Adrenal gland (tissue), 19 donors: ENCODE measurements at places on chromosomes 3 and 15. TPM values are rescaled to one million over a fixed set of nuclear protein-coding genes. Genes with fewer than 3 reads are reported as not detected.

GRCh38 chr3:55870594-55870993, 383.5 kb upstream of the WNT5A start:
- no peak for DNase-seq

DNA sequence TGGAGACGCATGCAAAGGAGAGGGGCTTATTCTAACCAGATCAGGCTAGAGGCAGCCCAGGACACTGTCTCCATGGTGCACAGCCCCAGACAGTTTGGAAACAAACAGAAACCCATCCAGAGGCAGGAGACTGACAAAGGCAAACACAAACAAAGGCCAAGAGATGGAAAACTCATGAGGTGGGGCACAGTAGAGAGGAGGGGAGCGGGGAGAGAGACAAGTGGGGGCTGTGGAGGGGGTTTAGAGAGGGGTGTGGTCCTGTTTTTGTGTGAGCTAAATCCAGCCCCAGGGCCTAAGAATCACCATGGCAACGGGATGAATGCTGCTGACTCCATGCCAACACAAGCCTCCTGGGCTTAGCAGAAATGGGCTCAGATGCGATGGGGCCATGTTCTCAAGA, 32.3 kb downstream of the PARP16 start:
- no peak for DNase-seq

GRCh38 chr3:10299679-10300078, 6.9 kb upstream of the GHRL start:
- no peak for DNase-seq

DNA sequence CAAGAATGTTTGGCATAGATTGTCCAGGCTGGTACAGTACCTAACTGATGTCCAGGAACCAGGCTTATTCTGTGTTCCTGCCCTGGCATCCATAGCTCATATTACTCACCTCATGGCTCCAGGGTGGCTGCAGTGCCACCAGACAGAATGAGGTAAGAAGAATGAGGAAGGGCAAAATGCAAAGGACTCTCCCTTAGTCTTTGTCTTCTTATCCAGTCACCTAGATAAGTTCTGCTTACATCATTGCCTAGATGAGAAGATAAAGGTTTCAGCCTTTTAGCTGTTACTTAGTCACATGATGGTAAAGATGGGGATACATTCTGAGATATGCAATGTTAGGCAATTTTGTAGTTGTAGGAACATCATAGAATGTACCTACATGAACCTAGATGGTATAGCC, 45.8 kb downstream of the CHP1 start:
- DNase-seq = peak; percentile 6

- DNase-seq = no peak
Observed at GRCh38 chr3:18369551-18370185, 55.5 kb downstream of the SATB1 start.

RASGRF1 gene
- 0.11 TPM for total RNA-seq

EIF3J gene
- total RNA-seq = 64.6 TPM

ANKDD1A gene
- 23.2 TPM for total RNA-seq

DNA sequence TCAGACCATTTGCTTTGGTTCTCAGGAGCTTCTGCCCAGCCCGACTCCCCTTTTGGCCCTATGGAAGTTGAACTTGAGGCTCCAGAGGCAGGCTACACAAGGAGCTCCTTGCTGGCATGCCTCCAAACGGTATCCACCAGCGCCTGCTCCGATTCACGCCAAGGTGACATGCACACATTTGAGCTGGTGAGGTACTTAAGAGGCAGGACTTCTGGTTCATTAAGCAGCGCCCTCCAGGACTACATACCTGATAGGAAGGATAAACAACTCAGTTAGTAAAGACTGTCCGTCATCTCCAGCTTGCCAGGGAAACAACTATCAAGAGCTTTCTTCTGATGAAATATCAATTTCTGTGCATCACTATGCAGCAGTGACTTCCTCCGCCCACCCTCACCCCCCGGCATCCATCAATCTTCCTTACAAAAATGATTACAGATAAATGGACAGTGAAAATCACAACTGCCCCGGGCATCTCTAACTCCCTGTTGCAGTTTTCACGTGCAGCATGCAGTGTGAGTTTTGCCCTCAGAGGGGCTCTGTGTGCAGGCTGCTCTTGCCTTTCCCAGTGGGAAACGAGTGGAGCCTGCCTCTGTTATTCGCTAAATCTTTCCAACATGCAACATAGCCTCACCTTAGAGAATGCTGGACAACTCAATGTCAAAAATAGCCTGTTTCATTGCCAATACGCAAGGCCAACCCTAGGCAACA, 122.9 kb downstream of the ARRDC4 start:
- no peak for DNase-seq

DNA sequence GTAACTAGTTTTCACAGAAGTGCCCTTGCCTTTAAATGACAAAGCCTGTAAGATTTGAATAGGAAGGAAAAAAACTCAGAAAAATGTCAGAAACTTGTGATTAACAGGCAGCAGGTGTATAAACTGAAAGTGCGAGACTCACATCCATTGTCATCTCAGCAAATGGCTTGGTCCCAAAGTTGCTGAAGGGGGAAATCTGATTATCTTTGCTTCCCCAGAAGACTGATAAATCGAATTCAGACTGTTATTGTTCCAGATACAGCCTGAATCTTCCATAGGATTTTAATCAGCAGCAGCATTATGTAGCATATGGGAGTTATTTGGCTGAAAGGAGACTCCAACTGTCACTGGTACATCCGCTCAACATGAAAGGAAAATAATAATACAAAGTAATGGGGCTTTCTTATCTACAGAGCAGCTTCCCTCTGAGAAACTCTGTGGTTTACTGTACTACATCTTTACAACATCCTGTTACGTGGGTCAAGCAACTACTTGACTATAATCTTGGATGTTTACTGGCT, 550.4 kb upstream of the CCDC54 start:
- DNase-seq = no peak

DNA sequence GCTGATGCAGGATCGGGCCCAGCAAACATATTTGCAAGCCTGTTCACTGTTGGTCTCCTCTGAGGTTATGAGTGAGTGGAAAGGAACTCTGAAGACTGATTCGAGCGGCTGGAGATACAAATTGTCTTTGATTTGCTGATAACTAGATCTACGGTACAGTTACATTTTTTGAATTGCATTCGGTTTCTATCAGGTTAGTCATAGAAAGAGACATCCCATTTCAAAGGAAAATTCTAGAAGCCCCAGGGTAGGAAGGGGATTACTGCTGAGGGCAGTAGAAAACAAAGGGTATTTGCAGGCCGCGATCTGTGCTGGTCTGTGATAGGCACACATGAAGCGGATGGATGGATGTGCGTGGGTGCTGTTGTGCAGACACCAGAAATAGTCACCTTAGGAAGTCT, 228.4 kb downstream of the ITPR1 start:
- no peak for DNase-seq

BDH1 gene
- total RNA-seq = 5.7 TPM

GP9 gene
- not detected for total RNA-seq

GRCh38 chr3:16426029-16426400, 87.5 kb downstream of the RFTN1 start:
- DNase-seq = no peak

TMEM44 gene
- total RNA-seq = 8.2 TPM

- DNase-seq = no peak
Observed at GRCh38 chr3:110307065-110307809, 764.4 kb upstream of the NECTIN3 start.

GRCh38 chr3:123096731-123097130, 29.9 kb downstream of the PDIA5 start:
- peak; percentile 83 for DNase-seq

DUOX2 gene
- total RNA-seq = 0.34 TPM

DNA sequence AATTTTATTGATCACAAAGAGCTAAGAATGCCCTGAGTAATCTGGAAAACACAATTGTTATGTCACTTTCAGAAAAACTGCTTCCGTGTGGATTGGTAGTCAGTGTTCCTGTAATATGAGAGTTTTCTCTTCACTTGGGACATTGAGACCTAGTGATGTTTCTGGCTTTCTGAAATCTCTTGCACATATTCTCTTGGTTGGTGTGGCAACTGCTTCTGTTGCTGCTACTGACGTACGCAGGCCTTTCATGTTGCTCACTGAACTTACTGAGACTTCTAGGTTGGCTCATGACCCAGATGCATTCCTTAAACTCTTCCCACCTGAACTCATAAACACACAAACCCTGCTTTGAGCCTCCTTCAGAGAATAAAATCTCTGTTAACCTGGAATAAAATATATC, 175.0 kb upstream of the PFN2 start:
- no peak for DNase-seq

ZCWPW2 gene
- 1.1 TPM for total RNA-seq

- DNase-seq = no peak
Observed at GRCh38 chr3:68485051-68485450, 447.3 kb downstream of the TAFA4 start.

CCR2 gene
- total RNA-seq = 1.3 TPM

GRCh38 chr3:48394391-48394790, 22.4 kb downstream of the FBXW12 start:
- no peak for DNase-seq

DNA sequence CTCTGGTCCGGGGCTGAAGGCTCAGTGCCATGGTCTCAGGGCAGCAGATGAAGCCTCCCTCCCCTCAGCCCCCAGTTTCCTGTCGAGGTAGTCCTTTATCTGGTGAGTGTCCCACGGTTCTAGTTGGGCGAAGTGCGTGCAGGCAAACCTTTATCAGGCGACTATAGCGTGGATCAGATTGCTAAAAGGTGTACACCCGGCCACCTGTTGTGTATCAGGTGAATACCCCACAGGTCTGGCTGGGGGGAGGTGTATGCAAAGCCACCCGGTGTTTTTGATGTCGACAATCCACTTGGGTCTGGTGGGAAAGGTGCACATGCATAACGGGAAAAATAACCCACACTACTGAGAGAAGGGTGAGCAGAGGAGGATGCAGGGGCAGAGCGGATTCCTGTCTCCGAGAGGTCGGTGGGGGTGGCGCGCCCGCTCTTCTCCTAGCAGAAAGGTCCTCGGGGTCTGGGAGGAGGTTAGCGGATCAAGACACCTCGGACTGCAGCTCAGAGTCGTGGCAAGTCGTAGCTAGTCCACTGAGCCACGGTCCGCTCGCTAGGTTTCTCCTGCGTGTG, 507 bp downstream of the SLC12A6 start:
- peak; percentile 26 for DNase-seq

DNA sequence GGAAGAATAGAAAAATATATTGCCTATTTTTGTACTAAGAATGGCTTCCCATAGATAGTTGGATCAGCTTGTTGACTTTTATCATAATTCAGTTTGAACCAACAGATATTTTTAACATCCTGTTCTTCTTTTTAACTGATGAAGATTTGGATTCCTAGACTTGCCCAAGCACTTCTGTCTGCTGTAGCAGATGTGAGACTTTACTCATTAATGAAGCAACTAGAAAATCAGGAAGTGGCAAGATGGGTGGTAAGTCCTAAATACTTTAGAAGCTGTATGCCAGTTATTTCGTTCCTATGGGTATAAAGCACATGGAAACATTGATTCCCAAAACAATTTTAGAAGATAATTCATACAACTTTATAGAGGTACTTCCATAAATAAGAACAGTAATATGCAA, 8.4 kb downstream of the PIGB start:
- no peak for DNase-seq

DNA sequence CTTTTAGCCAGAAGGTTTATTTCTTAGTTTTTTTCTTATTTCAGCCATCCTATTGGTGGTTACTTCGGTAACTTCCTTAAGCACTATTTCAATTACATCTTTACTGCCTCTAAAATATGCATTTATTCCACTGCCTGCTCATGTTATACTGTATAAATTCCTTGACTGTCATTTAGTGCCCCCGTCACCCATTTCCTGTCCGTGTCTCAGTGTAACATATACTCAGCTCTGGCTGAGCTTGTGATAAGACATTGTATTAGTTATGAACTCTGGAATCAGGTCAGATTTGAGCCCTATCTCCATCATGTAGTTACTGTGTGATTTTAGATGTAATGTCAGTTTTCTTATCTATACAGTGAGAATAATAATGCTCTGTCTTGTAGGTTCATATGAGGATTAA, 24.2 kb downstream of the PIAS1 start:
- DNase-seq = no peak

DNA sequence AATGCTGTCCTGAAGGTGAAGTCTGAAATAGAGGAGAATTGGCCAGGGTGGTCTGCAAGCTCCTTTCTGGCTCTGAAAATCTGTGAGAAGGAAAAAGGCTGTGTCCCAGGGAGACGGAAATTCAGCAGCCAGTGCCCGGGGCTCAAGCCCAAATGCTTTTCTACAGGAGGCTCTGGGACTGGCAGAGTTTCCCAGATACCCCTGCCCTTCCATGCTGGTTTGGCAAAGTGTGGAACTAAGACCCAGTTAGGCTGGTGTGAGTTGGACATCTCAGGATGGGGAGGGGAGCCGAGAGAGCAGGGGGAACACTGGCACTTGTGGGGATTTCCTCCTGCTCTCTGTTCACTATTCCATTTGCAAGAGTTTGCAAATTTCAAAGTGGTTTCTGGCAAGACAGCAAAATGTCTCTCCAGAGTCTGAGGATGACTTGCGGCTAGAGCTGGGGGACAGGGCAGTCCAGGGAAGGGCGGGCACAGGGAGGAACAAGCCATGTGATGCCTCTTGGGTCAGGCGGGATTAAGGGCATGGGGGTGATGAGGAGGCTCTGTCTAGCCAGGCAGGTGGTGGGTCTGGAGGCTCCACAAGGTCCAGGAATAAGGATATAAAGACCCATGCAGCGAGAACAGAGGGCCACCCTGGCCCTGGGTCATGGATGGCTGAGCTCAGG, 152.3 kb downstream of the RAB11A start:
- no peak for DNase-seq

DNA sequence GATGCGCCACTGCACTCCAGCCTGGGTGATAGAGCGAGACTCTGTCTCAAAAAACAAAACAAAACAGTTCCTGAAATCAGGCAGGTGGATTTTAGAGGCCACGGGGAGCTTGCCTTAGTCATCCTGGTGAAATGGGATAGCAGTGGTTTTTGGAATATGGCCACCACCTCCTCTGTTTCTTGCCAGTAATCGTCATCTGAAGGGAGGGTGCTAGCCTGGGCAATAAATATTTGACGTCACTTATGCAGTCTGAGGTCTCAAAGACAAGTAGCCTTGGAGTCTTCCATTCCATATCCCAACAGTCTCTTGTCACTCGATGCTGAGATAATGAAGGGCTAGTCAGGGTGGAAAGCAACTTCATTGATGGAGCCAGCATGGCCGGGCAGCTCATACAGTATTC, 55.2 kb downstream of the KCNAB1 start:
- no peak for DNase-seq

EIF4E3 gene
- 11.9 TPM for total RNA-seq

GRCh38 chr3:59135096-59135495, 85.3 kb upstream of the CFAP20DC start:
- DNase-seq = no peak

- DNase-seq = no peak
Observed at GRCh38 chr15:69751566-69751965, 298.9 kb downstream of the RPLP1 start.

- no peak for DNase-seq
Observed at GRCh38 chr3:141124715-141125114, 73.6 kb downstream of the SPSB4 start.
